ENCODE measurements at places on chromosomes 6 and 20. TPM values are rescaled to one million over a fixed set of nuclear protein-coding genes. Genes with fewer than 3 reads are reported as not detected.

DNA sequence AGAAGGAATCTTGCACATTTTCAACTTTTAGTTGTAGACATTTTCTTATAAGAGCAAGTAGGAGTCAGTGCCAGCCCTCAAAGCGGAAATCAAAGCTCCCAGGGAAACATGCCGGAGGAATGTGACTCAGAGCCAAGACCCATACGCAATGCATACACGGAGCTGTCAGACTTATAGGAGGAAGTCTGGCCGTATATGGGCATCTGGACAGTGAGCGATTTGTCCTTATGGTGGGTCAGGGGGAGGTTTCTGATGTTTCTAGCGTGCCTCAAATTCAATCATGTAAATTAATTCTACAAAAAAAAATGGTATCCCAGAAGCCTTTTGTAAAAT is 3.6 kb upstream of the CCN2 start:
- peak; percentile 26 for DNase-seq

DNA sequence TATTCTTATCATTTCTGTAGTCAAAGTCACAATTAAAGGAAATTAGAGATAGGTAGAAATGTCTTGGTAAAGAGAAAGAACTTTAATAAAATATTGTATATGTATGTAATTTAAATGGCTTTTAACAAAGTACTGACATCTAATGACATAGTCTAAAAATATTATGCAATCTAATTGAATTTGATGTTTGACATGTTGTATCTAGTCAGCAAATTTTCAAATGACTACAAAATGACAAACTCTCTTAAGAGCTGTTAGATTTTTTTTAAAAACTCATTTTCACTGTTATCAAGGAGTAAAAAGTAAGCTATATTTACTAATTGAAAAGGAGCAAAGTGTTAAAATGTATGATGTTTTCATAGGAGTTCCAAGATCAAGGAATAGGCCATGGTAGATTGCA is 176.9 kb downstream of the MEI4 start:
- no peak for DNase-seq

- DNase-seq = no peak
Observed at GRCh38 chr6:87574237-87574804, 15.5 kb downstream of the RARS2 start.

GRCh38 chr6:157276134-157276532 is 47.2 kb downstream of the TMEM242 start:
- no peak for DNase-seq

Gene ARHGAP40
- not detected for total RNA-seq

Gene ORC3
- 18.7 TPM for total RNA-seq

Gene OLIG3
- not detected for total RNA-seq

All from left ventricle myocardium superior (tissue), 1 donor.